Spleen (tissue), 13 donors: ENCODE measurements at places on chromosomes 12 and 14. TPM values are rescaled to one million over a fixed set of nuclear protein-coding genes. Genes with fewer than 3 reads are reported as not detected.

The NINJ2 gene
- 13.4 TPM for total RNA-seq

DNA sequence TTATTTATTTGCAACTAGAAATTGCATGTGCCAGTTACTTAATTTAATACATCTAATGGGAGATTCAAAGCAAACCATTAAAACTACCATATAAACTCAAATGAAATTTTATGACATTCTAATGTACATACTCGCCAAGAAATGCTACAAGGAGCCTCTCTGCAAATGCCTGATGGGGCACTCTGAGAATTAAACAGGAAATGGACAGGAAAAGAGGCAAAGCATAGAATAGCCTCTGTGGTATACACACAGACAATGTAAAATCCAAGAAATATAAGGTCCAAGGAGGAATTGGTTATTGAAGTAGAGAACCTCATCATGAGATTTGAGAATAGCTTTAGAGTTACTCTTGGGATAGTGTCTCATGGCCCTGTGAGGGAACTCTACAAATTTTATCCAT lies 41.2 kb downstream of the RAB21 start:
- no peak overlapping the region for H3K27ac ChIP-seq
- H3K36me3 ChIP-seq, result no peaks in the 10 kb centered on the region
- no peaks in the 10 kb centered on the region for H3K27me3 ChIP-seq
- no peaks in the 10 kb centered on the region for H3K4me1 ChIP-seq

GRCh38 chr14:77106666-77107065 lies 8.6 kb downstream of the CIPC start:
- no peak overlapping the region for H3K27ac ChIP-seq
- peaks cover 65% of the 10 kb centered on the region for H3K36me3 ChIP-seq
- no peaks in the 10 kb centered on the region for H3K27me3 ChIP-seq
- H3K4me3 ChIP-seq, result no peak overlapping the region
- no peak for DNase-seq

DNA sequence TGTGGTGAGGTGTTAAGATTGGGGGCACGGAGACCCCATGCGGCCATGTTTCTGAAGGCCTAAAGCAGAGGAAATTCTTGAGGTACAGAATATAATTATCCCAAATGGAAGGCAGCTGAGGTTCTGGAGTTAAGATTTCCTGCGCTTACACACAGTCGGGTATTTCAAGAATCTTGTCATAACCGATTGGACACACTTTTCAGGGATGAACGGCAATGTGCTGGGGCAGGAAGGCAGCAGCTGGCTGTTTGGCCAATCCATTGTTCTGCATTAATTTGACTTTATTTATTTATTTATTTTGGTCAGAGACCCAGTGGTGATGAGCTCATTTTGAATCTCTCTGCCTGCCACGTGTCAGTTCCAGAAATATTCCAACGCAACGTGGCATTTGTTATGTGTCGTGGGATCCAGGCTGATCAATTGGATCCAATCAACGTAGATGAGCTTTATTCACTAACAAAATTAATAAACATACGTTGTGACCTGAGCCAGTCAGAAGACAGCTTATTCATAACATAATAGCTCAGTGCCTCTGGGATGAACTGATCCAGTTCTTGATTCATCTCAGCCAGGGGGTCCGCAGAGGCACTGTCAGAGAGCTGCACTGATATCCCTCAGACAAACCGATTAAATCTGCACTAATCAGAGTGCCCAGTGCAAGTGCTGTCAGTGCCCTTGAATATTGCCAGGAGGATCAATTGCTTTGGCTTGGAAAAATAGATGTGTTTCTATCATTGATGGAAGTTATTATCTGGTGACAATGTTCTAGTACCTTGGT lies 181.0 kb downstream of the KTN1 start:
- no peak for DNase-seq
- H3K4me1 ChIP-seq, result peaks cover 6% of the 10 kb centered on the region
- no peak overlapping the region for H3K27ac ChIP-seq
- H3K4me3 ChIP-seq, result no peak overlapping the region
- no peaks in the 10 kb centered on the region for H3K27me3 ChIP-seq
- no peaks in the 10 kb centered on the region for H3K36me3 ChIP-seq

DNA sequence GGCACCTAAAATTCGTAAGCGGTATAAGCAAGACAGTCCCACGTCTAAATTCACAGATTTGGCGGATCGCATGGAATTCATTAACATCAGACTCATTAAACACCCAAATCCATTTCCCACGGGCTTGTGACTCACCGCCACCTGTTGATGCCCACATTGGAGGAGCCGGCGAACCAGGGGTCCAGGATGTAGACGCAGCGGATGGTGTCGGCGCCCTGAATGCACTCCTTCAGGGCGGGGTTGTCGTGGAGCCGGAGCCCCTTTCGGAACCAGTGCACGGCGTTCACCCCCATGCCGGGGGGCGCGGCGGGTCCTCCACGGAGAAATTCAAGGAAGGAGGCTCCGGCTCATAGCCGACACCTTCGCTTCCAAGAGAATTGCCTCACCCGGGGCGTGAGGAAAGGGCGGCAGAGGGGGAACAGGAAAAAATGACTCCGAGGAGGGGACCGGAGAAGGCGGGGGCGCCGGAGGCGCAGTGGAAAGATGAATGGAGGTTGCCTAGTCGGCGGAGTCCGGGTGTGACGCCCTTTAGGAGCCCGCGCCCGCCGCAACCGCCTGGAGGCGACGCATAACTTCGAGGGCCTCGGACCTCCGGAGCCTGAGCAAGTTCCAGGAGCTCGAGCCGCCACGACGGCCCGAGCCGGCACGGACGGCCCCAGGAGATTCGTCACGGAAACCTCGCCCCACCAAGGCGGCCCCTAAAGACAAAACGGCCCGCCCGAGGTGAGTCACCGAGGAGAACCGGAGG lies 506 bp downstream of the CRY1 start:
- H3K36me3 ChIP-seq, result no peaks in the 10 kb centered on the region
- peak; percentile 89 for DNase-seq
- H3K4me3 ChIP-seq, result peak overlapping the region; percentile 80
- no peaks in the 10 kb centered on the region for H3K27me3 ChIP-seq
- peaks cover 36% of the 10 kb centered on the region for H3K4me1 ChIP-seq

- H3K36me3 ChIP-seq, result no peaks in the 10 kb centered on the region
- H3K4me3 ChIP-seq, result no peak overlapping the region
- H3K27ac ChIP-seq, result no peak overlapping the region
- DNase-seq, result no peak
Measured at GRCh38 chr12:98002887-98003493, 512.4 kb upstream of the TMPO start.
